ENCODE measurements at places on chromosomes 5 and 9.

- DNase-seq = peak; percentile 99
Observed at GRCh38 chr9:12813960-12814876, 39.4 kb downstream of the LURAP1L start.

DNA sequence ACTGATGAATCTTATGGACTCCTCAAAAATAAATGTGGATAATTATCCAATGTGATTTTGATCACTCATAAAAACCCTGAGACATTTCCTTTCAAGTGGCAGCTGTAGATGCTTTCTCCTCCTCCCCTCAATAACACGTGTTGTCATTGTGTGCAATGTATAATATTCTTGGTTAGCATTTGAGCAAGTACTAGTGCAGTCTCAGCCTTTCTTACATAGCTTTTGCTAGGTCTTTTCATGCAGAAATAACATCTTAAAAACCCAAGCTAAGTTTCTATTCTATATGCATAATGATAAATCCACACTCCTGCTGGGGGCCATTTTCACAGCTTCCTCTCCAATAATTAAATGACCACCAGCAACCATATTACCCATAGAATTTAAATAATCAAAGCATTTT, 1835.2 kb upstream of the NUDT12 start:
- DNase-seq = no peak

GRCh38 chr9:94554439-94555331, at the start of gene PCAT7:
Gene PCAT7 (plus strand): TSS chr9:94555083.
- peak; percentile 46 for DNase-seq

DNA sequence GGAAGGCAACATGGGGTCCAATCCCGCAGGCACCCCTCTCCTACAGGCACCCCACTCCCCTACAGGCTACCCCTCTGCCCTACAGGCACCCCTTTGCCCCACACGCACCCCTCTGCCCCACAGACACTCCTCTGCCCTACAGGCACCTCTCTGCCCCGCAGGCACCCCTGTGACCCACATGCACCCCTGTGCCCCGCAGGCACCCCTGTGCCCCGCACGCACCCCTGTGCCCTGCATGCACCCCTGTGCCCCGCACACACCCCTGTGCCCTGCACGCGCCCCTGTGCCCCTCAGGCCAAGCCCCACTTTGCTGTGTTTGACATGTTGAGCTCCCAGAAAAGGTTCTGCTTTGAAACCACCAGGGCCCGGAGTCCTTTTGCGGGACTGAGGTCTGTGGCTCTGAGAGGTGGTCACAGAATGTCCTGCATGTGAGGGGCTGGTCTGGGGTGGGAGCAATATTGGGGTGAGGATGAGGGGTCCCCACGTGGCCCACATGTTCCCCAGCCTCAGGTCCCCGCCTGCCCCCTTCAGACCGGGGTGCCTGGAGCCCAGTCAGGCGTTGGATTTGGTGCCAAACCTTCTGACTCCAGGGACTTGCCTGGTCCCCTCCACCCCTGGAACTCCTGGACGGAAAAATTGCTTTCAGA, 616 bp upstream of the QRFP start:
- DNase-seq = no peak

DNA sequence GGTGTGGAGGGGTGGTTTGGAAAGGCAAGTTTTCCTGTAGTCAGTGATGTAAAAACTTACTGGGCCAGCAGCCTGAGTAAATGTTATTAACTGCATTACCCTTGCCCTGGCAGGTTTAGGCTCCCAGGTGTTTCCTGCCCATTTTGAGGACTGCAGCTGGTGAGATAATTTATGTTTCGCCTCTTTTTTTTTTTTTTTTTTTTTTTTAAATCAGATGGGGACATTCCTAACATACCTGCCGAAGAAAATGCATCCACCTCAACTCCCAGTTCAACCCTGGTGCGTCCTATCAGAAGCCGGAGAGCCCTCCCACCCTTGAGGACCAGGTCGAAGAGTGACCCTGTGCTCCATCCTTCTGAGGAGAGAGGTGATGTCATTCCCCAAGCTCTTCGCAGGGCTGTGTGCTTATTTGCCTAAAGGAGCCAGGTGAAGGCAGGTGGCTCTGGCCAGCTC, 60.6 kb downstream of the ENTREP1 start:
- no peak for DNase-seq

DNA sequence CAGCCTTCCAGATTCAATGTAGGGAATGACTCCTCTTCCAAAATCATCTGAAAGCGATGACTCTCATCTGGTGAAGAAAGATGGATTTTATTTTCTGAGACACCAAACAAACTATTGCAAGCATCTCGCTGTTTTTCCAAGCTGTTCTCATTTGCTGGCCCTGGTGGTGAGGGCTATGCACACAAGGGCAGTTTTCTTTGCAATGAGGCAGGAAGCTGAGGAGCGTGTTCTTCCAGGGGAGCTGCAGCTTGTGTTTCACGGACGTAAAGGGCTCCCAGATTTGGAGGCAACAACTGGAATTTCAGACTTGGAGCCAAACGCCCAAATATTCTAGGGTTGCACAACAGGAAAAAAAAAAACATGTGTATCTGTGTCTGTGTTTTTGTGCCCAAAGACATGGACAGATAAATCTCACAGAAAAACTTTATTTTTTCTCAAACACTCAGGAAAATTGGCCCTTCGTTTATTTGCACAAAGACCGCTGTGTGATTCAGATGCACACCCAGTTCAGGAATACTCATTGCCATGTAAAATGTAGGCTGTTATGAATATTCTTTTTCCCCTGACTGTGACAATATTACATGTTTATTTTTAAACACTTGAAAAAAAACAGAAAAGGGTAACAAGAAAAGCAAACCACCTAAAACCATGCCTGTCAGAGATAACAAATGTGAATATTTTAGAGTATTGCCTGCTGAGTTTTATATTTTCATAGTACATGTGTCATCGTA, 151.3 kb downstream of the GAS1 start:
- DNase-seq = peak; percentile 91
